ENCODE measurements at places on chromosomes 4 and X.

DNA sequence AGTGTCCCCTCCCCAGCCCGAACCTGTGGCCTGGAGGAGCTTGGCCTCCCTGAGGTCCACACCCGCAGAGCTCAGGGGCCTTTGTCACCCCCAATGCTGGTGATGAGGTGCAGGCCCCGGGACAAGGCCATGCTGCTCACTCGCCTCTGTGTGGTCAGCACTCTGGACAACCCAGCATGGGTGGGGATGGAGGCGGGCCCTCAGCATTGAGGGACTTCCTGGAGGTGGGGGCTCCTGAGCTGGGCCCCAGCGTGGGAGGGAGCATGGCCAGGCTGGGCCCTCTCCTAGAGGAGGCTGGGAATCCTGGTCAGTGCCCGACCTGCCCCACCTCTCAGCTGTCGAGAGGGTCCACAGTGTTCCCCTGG is 30.6 kb downstream of the TACC3 start:
- no peak for DNase-seq

DNA sequence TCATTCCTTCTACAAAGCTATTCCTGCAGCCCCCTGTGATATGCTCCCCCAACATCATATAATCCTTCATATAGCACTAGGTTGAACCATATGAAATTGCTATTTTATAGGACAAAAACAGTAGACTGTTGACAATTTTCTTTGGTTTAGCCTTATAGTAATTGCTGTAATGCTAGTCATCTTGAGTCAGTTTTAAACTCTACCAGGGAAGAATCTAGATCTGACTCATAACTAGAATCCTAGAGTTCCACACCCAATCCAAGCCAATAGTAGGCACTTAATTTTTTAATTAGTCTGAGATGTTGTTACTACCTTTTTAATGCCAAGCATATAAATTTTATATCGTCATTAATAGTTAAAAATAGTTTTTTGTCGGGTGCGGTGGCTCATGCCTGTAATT is 136.8 kb downstream of the CHRNA9 start:
- no peak for DNase-seq

GRCh38 chr4:174553828-174554227 is 31.5 kb upstream of the HPGD start:
- peak; percentile 12 for DNase-seq

- DNase-seq: no peak
These were observed 48.3 kb downstream of the MAP7D3 start for GRCh38 chrX:136202889-136203288.

DNA sequence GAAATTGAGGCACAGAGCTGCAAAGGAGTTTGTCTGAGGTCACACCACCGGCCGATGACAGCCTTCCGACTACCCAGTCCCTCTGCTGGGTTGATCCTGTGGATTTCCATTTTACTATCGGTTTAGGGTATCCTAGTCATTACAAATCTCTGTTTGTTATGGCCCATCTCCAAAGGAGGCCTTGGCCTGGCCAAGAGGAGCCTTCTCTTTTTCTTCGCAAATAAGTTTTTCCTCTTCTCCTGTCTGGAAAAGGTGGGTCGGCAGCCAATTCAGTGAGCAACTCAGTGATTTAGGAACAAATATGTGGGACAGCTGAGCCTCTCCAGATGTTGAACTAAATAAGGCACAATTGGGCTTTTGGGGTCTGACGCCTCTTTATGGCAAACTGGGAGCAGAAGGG is 169.2 kb upstream of the RBPJ start:
- peak; percentile 82 for DNase-seq

- no peak for DNase-seq
These were observed 277.9 kb downstream of the ADGRA3 start for GRCh38 chr4:22237846-22238494.

DNA sequence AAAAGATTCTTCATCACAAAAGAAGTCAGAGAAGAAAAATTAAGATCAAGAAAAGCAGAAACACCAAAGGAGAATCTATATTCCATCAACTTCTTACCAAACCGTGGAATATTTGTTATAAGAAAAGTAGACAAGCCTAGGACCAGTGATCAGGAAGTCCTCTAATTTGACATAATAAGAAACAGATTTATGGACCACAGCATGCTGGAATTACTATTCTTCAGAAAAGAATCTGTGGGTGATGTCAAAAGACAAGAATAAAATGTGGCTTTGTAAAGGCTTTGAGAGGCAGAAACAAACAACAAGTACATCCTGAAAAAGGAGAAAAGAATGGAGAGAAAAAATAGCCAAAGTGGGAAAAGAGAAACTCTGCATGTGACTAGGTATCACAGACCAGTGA is 123.3 kb downstream of the SLC10A7 start:
- no peak for DNase-seq

DNA sequence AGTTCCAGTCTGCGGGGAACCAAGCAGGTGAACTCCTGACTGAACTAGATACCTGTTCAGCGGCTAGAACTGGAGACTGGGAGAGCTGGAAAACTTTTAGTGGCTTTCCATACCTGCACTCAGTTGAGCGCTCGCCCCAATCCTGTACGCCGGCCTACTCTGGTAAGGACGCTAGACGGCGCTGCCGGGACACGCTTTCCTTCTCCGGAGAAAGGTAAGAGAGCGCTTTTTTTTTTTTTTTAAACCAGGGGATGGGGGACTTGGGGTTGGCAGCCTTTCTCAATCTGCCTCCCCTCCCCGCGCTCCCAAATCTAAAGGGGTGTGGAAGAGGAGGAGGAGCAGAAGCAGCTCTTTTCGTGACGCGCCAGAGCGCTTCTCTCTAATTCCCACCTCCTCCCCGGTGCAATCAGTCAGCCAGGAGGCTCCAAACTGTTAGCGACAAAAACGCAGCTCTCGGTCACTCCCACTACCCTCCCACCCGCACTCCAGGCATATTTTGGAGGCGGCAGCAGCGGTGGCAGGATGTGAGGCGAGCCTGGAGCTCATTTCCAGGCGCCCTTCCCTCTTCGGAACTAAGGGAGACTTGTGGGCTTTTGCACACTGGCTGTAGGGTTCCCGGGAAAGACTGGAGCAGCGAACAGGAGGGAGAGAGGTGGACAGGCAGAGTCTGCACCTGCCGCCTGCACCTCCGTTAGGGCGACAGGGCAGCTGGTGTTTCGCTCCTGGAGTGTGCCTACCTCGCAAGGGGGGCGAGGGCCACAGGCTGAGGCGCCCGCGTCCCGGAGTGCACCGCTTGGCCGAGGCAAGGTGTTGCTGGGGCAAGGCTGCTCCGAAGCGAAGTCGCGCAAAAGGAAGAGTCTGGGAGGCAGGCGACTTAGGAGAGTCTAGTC is at the start of gene IL1RAPL2:
TSS of gene IL1RAPL2 (plus strand) at position 409 of the 890 bp plus-strand sequence.
- peak; percentile 4 for DNase-seq

DNA sequence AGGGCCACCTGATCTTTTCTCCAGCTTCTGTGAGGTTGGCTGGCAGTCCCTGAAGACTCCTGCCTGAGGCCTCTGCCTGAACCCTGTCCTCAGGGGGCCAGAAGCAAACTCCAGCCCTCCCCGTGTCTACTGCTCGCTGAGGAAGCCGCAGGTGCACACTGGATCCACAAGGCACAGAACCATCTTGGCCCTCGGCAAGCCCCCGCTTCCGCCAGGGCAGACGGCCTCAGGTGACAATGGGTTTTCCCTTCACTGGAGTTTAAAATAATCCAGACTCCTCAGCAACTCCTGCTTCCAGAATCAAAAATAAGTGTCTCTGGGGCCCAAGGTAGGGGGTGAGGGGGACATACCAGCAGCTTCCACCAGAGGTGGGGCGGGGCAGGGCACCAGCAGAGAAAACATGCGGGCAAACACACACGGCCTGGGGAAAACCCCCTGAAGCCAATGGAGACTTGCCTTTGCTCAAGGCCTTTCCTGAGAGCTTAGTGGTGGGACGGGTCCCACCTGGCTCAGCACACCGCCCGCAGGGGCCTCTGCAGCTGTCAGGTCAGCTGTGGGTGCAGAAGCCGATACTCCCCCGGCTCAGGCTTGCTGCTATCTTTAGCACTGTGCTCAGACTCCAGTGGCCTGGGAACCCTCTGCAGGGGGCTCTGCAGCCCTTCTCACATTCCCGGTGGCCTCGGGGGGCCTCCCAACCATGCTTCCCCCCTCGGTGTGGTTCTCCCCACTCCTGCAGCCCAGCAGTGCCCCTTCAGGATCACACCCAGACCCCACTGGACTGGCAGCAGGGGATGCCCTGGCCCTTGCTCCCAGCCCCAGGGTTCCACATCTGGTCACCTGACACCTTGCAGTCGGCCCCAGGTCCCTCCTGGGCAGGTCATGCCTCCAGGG is 1.9 kb downstream of the MYL5 start:
- no peak for DNase-seq
